Vagina (tissue), 2 donors: ENCODE measurements at places on chromosomes 6 and 20. TPM values are rescaled to one million over a fixed set of nuclear protein-coding genes. Genes with fewer than 3 reads are reported as not detected.

Gene PPP1R3G
- total RNA-seq: 4.4 TPM

GRCh38 chr6:88165087-88165843, 882 bp downstream of the CNR1 start:
- H3K36me3 ChIP-seq: no peaks in the 10 kb centered on the region
- peaks cover 4% of the 10 kb centered on the region for H3K27me3 ChIP-seq
- H3K4me1 ChIP-seq: peaks cover 22% of the 10 kb centered on the region
- H3K27ac ChIP-seq: peak overlapping the region; percentile 40

DNA sequence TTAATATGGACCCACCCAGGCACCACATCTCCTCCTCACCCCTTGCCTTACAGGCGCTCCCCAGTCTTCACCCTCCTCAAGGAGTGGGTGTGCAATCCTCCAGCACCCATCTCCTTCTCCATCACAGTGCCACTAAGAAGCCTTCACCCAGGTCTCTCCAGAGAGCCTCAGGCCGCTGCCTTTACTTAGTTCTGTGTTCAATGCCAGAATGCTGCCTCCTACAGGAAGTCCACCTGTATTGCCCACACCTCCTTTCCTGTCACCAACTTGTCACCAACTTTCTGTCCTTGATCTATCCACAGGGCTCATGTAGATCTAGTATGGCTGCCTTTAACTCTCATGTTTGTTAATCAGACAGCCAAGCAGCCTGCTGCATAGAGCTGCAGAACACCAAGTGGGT, 586 bp upstream of the LST1 start:
- H3K4me1 ChIP-seq: peaks cover 22% of the 10 kb centered on the region
- H3K27me3 ChIP-seq: no peaks in the 10 kb centered on the region
- no peak for DNase-seq
- no peak overlapping the region for H3K4me3 ChIP-seq

DNA sequence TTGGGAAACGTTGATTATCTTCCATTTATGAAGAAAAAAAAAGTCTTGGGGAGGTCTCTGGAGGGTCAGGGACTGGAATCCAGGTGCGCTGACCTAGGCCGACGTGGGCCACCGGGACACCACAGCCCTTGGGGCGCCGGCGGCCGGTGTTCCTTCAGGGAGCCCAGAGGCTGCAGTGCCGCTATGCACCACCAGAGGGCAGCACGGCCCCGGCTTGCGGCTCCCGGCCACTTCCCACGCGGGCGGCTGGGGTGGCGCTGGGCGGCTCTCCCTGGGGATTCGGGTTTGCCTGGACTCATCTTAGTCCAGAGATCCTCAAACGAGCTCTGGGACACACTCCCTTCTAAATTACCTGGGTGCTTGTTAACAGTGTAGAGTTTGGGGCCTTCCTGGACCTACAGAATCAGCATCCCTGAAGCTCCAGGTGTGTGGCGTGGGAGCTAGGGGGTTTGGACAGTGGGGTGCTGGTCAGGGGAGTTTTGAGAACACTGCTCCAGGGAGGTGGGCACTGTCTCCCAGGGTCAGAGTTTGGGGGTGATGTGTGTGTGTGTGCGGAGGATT, 23.0 kb upstream of the GTSF1L start:
- H3K27me3 ChIP-seq: no peaks in the 10 kb centered on the region
- no peak overlapping the region for H3K27ac ChIP-seq
- no peak for DNase-seq
- no peak overlapping the region for H3K4me3 ChIP-seq
- H3K36me3 ChIP-seq: no peaks in the 10 kb centered on the region

Gene STX11
- total RNA-seq: 5.4 TPM

- no peak overlapping the region for H3K4me3 ChIP-seq
- no peak overlapping the region for H3K27ac ChIP-seq
- no peaks in the 10 kb centered on the region for H3K27me3 ChIP-seq
- no peaks in the 10 kb centered on the region for H3K36me3 ChIP-seq
- peaks cover 6% of the 10 kb centered on the region for H3K4me1 ChIP-seq
Measured at GRCh38 chr6:156598071-156598854, 178.9 kb upstream of the ARID1B start.

- DNase-seq: no peak
- H3K27ac ChIP-seq: no peak overlapping the region
- no peaks in the 10 kb centered on the region for H3K4me1 ChIP-seq
- H3K27me3 ChIP-seq: no peaks in the 10 kb centered on the region
- no peak overlapping the region for H3K4me3 ChIP-seq
Measured at GRCh38 chr20:42895020-42895419, 294.7 kb downstream of the PTPRT start.

Gene EEF1A1
- total RNA-seq: 8,108 TPM

DNA sequence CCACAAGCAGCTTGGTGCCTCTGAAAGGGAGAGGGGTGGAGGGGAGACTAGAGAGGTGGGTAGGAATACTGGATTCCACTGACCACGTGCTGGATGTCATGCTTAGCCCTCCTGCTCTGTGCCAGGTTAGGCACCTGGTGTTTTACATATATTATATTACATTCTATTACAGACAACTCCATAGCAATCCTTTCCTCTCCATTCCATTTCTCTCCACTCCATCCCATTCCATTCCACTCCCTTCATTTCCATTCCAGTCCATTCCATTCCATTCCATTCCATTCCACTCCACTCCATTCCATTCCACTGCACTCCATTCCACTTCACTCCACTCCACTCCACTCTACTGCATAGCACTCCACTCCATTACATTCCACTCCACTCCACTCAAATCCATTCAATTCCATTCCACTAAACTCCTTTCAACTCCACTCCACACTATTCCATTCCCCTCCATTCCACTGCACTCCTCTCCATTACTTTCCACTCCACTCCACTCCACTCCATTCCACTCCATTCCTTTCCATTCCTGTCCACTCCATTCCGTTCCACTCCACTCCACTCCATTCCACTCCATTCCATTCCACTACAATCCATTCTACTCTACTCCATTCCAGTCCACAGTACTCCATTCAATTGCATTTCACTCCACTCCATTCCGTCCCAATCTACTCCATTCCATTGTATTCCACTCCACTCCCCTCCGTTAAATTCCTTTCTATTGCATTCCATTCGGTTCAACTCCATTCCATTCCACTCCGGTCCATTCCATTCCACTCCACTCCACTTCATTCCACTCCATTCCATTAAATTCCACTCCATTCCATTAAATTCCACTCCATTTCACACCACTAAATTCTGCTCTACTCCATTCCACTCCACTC, 27.2 kb upstream of the DEFB125 start:
- H3K27me3 ChIP-seq: no peaks in the 10 kb centered on the region
- no peak overlapping the region for H3K27ac ChIP-seq

- no peaks in the 10 kb centered on the region for H3K36me3 ChIP-seq
- DNase-seq: no peak
- peaks cover 7% of the 10 kb centered on the region for H3K4me1 ChIP-seq
- H3K27me3 ChIP-seq: no peaks in the 10 kb centered on the region
- no peak overlapping the region for H3K27ac ChIP-seq
Measured at GRCh38 chr6:150272976-150273315, 95.9 kb upstream of the IYD start.

DNA sequence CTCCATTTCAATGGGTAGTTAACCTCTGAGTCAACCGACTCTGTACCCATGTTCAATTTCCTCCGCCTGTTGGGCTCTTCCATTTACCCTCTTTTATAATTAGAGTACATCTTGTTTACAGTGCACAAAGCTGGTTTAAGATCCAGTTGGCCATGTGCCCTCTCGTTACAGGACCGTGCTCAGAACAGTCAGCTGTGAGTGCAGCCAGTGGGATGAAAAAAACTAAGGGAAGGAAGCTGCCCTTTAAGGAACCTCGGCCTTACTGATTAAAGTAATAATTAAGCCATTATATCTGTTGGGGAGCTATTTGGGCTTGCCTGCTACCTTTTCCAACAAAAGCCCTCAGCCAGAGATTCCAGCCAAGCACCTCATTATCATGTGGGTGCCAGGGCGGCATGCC, 68.8 kb downstream of the TMEM170B start:
- DNase-seq: no peak
- H3K4me1 ChIP-seq: no peaks in the 10 kb centered on the region

Gene ZSCAN31
- 11.3 TPM for total RNA-seq

Gene ASIP
- total RNA-seq: not detected

GRCh38 chr6:119147101-119148053, 68.9 kb upstream of the FAM184A start:
- H3K4me3 ChIP-seq: no peak overlapping the region
- no peaks in the 10 kb centered on the region for H3K27me3 ChIP-seq
- peaks cover 26% of the 10 kb centered on the region for H3K4me1 ChIP-seq
- DNase-seq: no peak
- H3K36me3 ChIP-seq: no peaks in the 10 kb centered on the region
- H3K27ac ChIP-seq: peak overlapping the region; percentile 40

DNA sequence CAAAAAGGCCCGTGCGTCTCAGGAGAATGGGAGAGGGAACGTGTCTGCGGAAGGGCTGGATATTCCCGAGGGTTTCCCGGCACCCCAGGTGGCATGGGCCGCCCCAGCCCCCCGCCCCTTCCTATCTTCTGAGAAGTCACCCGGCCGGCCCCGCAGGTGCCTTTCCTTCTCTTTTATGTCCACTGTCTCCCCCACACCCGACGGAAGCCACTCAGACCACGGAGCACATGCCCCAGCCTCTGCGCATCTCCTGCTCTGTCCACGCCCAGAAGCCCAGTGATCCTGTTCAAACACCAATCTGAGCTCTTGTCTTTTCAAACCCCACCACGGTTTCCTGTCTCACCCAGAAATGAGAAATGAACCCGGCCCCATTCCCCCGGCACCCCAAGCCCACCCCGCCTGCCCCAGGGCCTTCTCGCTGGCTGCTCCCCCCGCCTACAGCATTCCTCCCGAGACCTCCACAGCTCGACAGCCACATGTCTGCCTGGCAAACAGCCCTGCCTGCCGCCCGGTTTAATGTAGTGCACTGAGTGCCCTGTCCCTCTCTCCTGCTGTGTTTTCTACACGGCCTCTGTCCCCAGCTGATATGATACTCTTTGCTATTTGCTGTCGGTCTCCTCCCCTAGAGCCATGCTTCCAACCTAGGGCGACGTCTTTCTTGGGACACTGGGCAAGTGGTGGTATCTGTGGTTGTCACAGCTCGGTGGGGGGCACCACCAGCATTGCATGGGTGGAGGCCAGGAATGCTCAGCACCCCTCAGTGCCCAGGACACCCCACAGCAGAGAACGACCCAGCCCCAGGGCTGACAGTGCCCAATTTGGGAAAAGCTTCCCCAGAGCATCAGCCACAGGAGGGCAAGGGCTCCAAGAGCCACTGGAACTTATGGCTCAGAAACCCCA, 182.7 kb downstream of the TAF4 start:
- DNase-seq: no peak
- H3K27ac ChIP-seq: no peak overlapping the region
- H3K27me3 ChIP-seq: no peaks in the 10 kb centered on the region

DNA sequence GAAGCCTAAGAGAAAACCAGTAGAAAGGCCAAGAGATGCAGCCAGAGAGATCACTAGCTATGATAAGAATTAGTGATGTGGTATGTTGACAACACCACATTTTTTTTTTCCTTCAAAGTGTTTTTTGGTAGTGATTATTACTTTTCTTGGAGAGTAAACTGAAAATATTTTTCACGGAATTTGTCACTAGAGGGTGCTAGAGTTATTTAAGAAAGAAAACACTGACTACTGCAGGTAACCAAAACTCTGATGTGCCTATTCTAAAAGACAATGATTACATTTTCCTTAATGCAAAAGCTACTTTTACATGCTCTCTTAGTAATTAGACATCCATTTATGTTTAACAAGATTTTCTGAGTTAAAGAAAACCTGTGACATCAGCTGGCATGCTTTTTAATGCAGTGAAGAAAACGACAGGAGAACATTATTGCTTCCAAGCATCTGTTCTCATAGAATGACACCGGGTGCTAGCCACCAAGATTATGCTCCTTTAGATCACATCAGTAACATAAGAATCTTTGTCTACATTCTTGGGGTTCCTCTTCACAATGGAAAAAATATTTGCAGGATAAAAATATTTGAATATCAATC, 28.8 kb downstream of the RWDD2A start:
- H3K36me3 ChIP-seq: no peaks in the 10 kb centered on the region
- DNase-seq: no peak
- H3K4me3 ChIP-seq: no peak overlapping the region
- H3K4me1 ChIP-seq: no peaks in the 10 kb centered on the region

Gene VPS16
- 30.0 TPM for total RNA-seq

Gene ARFGEF3
- 2.2 TPM for total RNA-seq

Gene TAB2
- 80.5 TPM for total RNA-seq

DNA sequence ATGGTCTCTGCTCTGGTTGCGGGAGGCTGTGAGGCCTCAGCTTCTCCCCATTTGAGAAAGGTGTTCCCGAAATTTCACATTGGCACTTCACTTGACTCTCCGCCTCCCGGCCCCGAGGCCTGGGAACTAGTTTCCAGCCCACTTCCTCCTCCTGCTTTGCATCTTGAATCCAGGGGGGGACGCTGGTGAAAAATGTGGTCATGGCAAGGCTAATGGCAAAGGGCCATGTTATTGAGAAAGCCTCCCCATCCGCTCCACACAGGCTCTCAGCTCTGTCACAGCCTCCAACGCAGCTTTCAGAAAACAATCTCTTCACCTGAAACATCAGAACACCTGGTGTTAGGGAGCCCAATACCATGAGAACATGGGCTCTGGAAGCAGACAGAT, 5.6 kb downstream of the PLAGL2 start:
- H3K4me3 ChIP-seq: no peak overlapping the region
- H3K27me3 ChIP-seq: no peaks in the 10 kb centered on the region
- no peak for DNase-seq

Gene SLC35B3
- 6.4 TPM for total RNA-seq

Gene EEF1E1
- 53.0 TPM for total RNA-seq

GRCh38 chr20:21656308-21657067, 49.0 kb upstream of the PAX1 start:
- no peaks in the 10 kb centered on the region for H3K36me3 ChIP-seq
- H3K27me3 ChIP-seq: no peaks in the 10 kb centered on the region
- no peaks in the 10 kb centered on the region for H3K4me1 ChIP-seq
- no peak for DNase-seq
- H3K27ac ChIP-seq: no peak overlapping the region

Gene SPTLC3
- 5.9 TPM for total RNA-seq

DNA sequence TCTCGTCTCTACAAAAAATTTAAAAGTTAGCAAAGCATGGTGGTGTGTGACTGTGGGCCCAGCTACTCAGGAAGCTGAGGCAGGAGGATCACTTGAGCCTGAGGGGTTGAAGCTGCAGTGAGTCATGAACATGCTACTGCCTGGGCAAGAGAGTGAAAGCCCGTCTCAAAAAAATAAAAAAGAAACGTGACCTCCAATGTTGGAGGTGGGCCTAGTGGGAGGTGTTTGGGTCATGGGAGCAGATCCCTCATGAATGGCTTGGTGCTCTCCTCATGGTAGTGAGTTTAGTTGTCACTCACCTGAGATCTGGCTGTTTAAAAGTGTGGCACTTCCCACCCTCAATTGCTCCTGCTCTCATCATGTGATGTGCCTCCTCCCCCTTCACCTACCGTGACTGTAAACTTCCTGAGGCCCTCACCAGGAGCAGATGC, 24.3 kb downstream of the RBL1 start:
- no peak for DNase-seq
- H3K4me1 ChIP-seq: no peaks in the 10 kb centered on the region
- H3K27ac ChIP-seq: no peak overlapping the region
- no peaks in the 10 kb centered on the region for H3K27me3 ChIP-seq

Gene PCSK2
- total RNA-seq: 0.98 TPM

Gene MYBL2
- 1.7 TPM for total RNA-seq

GRCh38 chr20:13821876-13822275, 37.0 kb downstream of the NDUFAF5 start:
- no peak overlapping the region for H3K27ac ChIP-seq
- no peaks in the 10 kb centered on the region for H3K27me3 ChIP-seq
- H3K36me3 ChIP-seq: peaks cover 12% of the 10 kb centered on the region
- no peak overlapping the region for H3K4me3 ChIP-seq

- H3K27ac ChIP-seq: no peak overlapping the region
- no peak overlapping the region for H3K4me3 ChIP-seq
- DNase-seq: no peak
- H3K4me1 ChIP-seq: peaks cover 32% of the 10 kb centered on the region
- H3K36me3 ChIP-seq: no peaks in the 10 kb centered on the region
- no peaks in the 10 kb centered on the region for H3K27me3 ChIP-seq
Measured at GRCh38 chr6:125814481-125814880, 23.7 kb downstream of the NCOA7 start.

Gene ANKRD66
- total RNA-seq: not detected

Gene FAM83B
- 35.8 TPM for total RNA-seq
